Endothelial cell (in vitro differentiated cells): ENCODE measurements at places on chromosomes 4 and X. TPM values are rescaled to one million over a fixed set of nuclear protein-coding genes. Genes with fewer than 3 reads are reported as not detected.

- no peak for DNase-seq
These were observed 18.0 kb downstream of the PNMA6F start for GRCh38 chrX:153303276-153304262.

GRCh38 chrX:111244235-111244750 lies 26.0 kb downstream of the CAPN6 start:
- DNase-seq: no peak

- DNase-seq: no peak
These were observed 1.5 kb downstream of the TMEM271 start for GRCh38 chr4:574346-575161.

DNA sequence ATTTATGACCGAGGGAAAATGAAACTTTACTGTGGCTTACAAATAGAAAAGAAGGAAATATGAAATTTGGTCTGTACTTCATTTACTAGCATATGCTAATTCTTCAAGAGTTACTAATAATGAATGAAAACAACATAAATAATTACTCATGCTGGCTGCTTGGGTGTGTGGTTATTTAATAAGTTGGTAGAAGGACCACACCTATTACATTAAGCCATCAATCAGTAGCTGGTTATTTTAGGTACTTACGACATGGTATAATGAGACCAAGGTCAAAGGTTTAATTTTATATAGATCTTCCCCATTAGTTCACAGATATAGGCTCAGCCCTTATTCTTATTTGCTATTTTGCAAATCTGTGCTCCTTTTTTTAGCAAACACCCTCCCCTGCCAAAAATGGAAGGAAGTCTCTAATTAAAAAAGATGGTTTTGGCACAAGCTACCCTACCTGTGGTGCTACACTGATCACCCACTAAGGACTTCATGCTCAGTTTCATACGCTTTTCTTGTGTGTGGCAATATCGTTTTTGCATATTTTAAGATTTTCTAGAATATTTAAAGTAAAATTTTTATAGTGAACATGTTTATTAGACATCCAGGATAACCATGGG lies 14.1 kb downstream of the TMPRSS11D start:
- no peak for DNase-seq

GRCh38 chrX:71859637-71860036 lies 51.0 kb upstream of the NHSL2 start:
- DNase-seq: peak; percentile 28

- DNase-seq: no peak
These were observed 136.6 kb downstream of the CORIN start for GRCh38 chr4:47701286-47701685.

Gene CPZ
- total RNA-seq: 0.90 TPM

Gene GAGE12H
- not detected for total RNA-seq

DNA sequence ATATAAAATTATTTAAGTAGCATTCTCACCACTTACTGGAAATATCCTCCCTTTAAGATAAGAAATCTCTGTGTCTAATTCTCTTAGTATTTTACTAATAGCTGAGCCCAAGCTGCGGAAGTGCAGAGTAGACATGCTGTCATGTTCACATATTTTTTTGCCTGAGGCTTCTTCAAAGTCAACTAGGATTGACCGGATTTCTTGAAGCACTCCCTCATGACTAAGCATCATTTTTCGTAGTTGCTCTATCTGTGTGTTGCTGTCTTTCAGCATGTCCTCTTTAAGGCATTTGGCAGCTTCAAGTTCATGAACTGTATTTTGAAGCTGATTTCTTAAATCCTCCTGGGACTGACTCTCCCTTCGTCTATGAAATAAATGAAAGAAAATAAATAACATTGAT lies 36.9 kb downstream of the CCDC158 start:
- DNase-seq: no peak

Gene CXCL11
- not detected for total RNA-seq
